ENCODE measurements at places on chromosomes 4 and X.
A peak's percentile ranks its signal among the peaks of the same experiment; 100 is the strongest.

DNA sequence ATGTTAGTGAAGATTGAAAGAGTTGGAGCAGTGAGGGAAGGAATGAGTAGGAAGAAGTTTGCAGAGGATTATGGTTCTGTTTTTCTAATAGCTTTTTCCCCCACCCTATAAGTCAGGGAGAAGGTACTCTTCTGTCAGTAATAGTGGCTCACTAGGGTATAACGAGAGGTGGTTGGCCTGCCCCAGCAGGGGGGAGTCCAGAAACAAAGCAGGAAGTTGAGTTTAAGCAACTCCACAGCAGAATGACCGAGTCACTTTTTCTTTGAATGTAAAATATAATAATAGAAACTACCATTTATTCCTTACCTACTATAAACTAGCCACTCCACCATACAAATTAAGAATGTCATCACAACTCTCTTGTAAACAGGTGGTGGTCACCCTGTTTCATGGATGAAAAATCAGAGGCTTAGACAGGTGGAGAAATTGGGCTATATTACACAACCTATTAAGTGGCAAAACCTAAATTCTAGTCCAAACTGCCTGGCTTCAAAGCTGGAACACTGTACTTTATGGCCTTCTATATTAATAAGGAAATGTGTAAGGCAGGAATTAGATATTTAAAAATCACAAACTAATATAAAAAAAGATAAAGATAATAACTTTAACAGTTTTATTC is 21.9 kb downstream of the AP1AR start:
- peak; percentile 35 for DNase-seq

GRCh38 chr4:116829187-116829586 is 256.2 kb downstream of the TRAM1L1 start:
- DNase-seq = no peak

DNA sequence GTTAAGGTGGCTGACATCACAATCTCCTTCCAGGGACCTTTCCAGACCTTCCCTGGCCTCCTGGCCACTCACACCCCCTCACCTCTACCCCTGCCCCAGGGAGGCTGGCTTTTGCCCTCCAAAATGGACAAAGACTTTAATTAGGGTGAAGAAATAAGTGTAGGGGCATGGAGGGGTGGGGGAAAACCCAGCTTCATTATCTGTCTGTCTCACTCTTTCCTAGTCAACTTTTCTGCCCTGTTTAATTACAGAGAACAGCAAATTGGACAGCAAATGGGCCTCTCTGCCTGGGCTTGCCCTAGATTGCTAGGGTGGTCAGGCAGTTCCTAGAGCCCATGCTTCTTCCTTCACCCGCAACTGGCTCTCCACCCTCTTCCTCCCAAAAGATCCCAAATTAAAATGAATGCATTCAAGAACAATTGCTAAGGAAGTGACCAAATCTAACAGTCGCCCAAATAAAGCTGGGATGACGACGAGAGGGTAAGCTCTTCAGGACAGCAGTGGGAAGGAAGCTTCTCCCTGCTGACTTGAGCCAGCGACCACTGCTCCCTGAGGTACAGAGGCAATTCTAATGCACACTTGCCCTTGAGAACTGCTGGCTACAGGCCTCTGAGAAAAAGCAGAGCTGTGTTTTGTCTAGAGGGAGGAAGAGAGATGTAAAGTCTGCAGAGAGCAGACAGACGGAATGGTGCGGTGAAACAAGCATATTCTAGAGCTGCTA is 12.4 kb downstream of the RAI2 start:
- no peak for DNase-seq

- no peak for DNase-seq
Measured at GRCh38 chr4:55032788-55033187, 92.6 kb downstream of the KDR start.

DNA sequence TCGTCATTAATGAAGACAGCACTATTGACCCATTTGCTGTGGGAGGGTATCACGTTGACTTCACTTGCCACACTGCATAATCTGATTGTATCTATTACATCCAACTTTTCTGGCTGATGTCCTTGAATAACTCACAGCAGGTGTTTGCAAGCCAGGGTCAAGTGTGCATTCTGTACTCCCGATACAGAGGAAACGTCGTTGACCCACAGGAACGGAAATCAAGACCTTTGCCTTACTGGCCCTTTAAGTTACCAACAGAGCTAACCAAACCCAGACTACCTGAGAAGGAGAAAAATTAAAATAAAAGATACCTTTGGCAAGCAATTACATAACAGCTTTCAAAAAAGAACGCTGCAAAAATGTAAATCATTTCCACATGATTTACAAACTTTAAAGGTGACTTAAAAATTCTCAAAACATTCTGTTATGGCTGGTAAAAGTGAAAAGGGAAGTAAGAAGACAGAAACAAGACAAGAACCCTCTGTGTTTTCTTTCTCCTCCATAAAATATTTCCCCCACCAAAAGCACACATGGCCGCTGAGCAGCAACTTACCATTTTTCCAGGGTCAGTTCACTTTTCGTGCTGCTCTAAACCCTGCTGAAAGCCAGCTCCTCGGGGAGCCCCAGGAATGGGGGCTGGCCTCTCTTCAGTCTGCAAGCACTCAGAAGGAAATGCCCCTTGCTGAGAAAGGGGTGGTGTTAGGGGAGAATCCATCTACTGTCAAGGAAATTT is 6.5 kb upstream of the SHISA3 start:
- DNase-seq = no peak

DNA sequence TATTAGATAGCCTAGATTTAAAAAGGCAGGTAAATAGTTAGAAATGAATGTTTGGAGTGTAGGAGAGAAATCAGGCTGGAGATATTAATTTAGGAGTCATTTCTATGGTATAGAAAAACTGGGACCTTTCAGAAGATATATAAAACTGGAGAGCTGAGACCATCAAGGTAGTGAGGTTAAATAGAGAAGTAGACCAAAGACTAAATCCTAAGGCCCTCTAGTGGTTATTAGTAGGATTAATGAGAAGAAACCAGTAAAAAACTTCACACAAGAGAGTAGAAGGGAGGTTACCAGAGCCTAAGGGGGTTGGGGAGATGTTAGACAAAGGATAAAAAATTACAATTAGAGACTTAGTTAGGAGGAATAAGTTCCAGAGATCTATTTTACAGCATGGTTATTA is 351.0 kb upstream of the SPANXN1 start:
- no peak for DNase-seq

DNA sequence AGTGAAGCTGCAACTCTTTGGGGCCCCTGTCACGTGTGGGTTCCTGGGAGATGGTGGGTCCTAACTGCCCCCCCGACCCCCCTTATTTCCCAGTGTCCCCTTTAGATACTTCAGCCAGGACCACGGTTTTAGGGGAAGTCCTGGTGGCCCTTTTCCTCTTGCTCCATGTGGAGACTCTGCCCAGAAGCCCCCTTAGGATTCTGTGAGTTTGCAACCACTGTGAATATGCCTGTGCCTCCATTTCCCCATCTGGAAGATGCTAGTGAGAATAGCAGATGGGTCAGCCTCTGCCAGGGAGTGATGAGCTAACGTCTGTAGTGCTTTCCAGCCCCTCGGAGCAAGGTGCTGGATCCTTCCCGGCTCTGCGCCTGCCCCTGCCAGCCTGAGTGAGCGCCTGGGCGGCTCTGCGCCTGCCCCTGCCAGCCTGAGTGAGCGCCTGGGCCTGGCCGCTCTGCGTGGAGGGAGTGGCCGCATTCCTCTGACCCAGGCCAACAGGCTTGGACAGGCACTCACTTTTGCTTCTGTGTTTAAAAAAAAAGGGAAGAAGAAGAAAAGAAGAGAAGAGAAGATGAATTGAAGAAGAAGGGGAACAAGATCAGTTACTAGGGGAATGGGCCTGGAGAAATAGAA is 6.7 kb upstream of the CITED1 start:
- DNase-seq = no peak

DNA sequence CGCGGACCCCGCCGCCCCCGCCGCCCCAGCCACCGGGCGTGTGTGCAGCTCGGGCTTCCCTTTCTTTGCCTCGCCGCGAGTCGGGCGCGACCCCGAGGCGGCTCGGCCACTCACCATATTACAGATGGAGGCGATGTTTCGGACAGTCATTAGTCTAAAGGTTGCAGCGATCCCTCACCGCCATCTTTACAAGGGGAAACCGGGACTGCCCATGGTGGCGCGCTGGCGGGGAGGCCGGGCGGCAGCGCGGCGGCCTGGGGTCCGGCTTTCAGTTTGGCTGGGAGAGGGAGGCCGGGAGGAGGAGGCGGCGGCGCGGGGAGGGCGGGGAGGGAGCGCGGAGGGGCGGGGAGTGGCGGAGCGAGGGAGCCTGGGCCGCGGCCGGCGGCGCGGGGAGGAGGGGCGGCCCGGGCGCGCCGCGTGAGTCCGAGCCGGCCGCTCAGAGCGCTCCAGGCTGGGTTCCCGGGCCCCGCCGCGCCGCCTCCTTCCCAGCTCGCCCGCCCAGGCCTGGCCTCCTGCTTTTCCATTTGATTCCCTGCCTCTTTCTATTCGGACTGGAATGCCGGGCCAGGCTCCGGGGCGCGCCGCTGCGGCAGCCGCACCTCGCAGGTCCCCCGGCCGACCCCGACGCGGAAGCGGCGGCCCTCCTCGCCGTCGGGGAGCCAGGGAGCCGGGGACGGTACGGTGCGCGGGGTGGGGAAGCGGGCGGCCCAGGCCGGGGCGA is at the start of gene USP46:
USP46 (minus strand) TSS at position 301 of the 721 bp plus-strand sequence; CDS start at position 150, 151 bp downstream.
- DNase-seq = peak; percentile 92

DNA sequence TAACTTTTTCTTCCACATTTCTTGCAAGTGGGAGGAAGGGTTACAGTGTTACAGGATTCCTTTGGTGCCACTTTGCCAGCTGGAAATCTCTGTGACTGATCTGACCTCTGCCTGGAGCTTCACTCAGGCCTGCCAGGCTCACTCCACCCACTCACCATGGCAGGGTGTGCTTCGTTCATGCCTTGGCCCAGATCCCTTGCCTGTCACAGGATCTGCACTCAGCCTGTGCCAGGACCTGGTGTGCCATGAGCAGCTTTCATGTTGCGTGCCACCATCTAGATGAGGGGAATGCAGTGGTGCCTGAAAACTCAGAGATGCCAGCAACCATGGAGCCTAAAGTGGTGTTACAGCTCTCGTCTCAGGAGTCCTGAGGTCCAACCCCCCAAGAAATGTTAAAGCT is 2596.4 kb downstream of the PCDH7 start:
- no peak for DNase-seq

- DNase-seq = no peak
Measured at GRCh38 chrX:125782184-125782583, 383.9 kb downstream of the DCAF12L2 start.
